NCI-H1092 treated with DMSO at 0.1 percent for 48 hours (cell line): ENCODE measurements at places on chromosomes 1 and 21.
A peak's percentile ranks its signal among the peaks of the same experiment; 100 is the strongest.

- no peak for DNase-seq
Measured at GRCh38 chr21:44780137-44780502, 21.5 kb downstream of the UBE2G2 start.

DNA sequence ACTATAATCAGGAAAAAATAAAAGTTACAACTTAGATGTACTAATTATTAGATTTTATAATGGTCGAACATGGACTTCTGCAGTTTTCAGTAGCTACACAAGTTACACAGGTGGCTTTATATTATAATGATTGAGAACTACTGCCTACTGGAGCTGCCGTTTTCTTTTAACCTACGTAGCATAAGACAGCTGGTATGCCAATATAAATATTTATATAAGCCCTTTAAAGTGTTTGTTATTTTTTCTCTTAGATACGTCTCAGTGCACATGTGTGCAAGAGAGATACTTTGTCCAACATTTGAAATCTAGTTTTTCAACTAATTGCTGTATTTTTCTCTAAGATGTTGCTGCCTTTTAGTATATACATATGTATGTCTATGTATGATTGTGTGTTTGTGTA, 42.4 kb downstream of the PDC start:
- DNase-seq = peak; percentile 50

GRCh38 chr1:222732216-222733159, 4.5 kb upstream of the FAM177B start:
- DNase-seq = no peak

DNA sequence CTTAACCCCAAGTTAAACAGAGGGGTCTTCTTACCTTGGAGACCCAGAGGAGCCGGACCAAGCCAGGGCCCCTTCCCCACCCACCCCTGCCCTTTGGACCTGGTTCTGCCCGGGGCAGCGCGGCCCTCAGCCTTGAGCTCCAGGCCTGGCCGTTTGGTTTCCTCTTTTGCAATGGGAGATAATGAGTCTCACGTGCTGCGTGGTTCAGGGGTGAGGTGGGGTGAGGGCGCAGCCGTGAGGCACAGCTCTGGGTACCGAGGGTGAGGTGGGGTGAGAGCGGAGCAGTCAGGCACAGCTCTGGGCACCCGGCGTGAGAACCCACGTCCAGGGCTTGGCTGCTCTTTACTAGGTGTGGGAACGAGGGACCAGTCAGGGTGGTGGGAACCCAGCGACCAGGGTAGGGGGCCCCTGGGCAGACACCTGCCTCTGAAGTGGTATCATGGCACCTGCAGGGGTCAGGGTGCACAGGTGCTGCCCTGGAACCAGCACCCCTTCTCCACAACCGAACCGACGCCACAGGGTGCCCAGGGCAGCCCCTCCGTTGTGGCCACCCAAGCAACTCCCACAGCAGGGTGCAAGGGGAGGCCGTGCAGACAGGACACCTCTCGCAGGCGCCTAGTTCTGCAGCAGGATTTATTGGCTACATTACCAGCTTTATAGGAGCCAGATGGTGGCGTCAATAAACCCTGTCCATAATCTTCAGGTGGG, 182.2 kb downstream of the PRDM16 start:
- DNase-seq = no peak

- no peak for DNase-seq
Measured at GRCh38 chr1:64864018-64864940, 102.1 kb downstream of the JAK1 start.

DNA sequence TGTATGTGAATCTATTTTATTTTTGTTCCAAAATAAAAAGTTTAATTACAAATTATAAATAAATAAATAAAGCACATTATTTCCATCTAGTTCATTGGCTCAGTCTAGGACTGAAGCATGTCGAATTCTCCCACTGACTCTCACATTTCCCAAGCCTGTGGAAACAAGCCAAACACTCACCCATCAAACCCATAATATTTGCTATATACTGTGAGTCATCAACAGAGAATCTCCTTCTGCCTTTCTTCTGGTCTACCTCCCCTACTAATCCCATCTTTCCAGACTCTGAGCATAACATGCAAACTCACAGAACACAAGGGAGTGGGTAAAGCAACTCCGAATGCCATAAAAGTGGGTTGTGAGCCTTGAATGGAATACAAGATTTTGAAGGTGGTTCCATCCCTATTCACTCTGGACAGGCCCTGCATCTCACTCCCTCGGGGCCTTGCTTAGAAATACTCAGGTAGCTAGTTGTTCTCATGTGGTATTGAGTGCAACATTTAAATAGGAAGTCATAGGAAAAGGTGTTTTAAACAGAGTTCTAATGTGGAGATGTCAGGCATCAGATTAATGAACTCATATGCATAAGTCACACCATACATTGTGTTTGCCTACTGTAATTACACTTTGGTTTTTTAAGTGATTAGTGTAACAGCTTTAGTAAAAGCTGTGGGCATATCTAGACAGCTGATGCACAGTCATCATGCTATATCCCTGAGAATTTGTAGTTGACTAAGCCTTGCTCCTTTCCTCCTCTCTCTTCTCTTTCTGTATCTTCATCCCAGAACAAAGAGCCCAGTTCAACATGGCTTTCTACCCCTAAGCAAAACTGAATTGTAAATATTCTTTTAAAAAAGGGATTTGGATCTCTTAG, 47.0 kb downstream of the F5 start:
- no peak for DNase-seq

GRCh38 chr1:38052750-38053415, 6.3 kb upstream of the POU3F1 start:
- DNase-seq = no peak

GRCh38 chr1:102941366-102941947, 166.9 kb downstream of the COL11A1 start:
- DNase-seq = no peak

- peak; percentile 31 for DNase-seq
Measured at GRCh38 chr1:64242895-64243756, 39.7 kb downstream of the UBE2U start.

GRCh38 chr1:155062702-155063411, 683 bp upstream of the EFNA4 start:
- DNase-seq = peak; percentile 69

- no peak for DNase-seq
Measured at GRCh38 chr1:210377731-210378333, 49.1 kb downstream of the HHAT start.

- no peak for DNase-seq
Measured at GRCh38 chr1:46404482-46405196, 10.5 kb downstream of the FAAH start.

GRCh38 chr1:207839083-207839413, 71.9 kb downstream of the CD34 start:
- DNase-seq = no peak

DNA sequence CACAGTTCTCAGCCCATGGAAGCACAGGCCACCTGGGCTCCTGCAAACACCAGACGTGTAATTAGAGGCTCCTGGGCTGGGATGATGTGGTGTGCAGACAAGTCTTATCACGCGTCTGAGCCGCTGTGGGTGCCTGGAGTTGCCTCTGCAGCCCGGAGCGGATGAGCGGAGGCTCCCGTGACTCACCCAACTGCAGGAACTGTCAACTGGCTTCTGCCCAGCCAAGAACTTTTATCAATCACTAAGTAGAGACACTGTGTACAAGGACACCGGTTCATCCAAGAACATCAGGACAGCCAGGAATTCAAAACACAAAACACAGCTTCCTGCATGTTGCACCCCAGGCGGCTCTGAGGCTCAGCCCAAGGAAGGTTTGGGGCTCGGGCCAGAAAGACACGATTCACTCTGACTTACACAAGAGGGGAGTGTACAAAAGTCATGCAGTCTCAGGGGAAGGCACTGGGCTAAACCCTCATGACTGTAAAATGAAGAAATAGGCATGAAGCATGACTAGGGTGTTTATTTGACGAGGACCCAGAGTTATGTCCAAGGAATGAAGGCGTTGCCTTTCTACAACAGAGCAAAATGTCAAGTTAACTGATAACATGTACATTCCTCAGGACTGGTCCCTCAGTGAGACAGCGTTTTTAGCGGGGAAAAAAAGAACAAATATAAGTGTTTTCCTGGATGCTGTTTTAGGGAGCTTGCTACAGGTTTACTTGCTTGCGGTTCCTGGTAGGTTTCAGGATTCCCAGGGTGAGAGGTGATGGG, 21.1 kb downstream of the ERRFI1 start:
- DNase-seq = no peak

DNA sequence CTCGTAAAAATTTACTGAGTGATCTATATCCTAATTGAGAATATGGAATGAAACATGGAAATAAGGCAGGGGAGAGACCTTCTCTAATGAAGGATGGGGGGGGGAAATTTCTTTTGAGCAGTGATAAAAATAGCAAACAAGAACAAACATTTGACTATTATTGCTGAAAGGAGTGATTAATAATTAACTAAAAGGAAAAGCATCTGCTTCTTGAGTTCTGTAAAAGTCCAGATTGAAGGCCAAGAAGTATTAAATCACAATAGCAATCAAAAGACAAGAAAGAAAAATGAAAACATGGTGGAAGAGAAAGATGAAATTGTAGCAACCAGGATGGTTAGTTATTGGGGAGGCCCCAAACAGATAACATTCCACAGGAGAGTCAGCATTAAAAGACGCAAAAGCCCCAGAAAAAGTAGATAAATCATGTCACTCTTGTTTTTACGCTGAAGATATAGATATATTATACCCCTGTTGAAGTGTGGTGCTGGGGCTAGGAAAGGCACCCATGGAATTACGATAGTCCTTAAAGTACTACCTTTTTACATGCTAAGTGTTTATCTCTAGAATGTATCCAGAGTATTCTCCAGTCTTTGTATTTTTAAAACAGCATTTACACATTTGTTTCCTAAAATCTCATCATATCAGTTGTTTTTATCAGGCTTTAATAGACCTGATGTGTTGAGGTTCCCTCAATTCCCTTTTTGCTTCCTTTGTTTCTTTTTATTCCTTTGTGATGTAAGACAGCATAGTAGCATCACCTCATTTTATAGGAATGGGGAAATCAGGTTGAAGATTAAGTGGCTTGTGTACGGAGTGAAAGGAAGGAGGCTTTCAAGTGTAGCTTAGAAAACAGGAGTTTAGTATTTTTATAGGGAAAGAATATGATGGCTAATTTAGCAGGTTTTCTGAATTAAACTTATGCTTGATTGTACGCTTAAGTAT, 28.9 kb downstream of the DISP1 start:
- no peak for DNase-seq

- no peak for DNase-seq
Measured at GRCh38 chr1:233121947-233122559, 171.6 kb downstream of the NTPCR start.

DNA sequence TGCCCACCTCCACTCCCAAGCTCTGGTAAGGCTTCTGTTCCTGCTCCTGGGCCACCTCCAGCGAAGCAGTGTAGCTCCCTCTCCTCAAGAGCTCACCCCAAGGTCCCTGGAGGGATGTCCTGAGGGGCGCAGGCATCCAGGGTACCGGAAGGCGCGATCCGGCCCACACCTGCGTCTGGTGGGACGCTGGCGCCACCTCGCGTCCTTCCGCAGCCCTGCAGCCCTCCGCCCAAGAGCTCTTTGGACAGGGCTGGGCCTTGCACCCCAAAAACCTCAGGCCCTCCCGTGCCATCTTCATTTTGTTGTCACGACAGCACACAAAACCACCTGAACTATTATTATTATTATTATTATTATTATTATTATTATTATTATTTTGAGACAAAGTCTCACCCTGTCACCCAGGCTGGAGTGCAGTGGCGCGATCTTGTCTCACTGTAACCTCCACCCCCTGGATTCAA, 49.2 kb upstream of the PAX7 start:
- peak; percentile 18 for DNase-seq

GRCh38 chr1:118339400-118340124, 154.5 kb upstream of the SPAG17 start:
- no peak for DNase-seq

DNA sequence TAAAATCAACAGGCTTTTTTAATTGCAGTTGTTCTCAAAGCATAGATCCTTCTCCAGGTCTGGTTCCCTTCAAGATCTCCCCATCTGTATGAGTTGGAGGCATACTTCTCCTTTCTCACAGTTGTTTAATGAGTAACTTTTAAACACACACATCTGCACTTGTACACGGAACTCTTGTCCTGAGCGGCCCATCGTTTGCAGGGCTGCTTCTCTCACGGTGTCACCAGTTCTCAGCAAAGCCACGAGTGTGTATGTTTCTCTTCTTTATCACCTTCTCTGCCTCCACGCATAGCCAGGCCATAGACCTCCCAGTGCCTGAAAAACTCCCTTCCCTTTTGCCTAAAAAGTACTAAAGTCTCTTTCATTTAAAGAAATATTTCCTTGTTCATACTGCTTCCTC, 68.7 kb upstream of the ROR1 start:
- DNase-seq = no peak
